ENCODE measurements at places on chromosomes 3 and 15.

DNA sequence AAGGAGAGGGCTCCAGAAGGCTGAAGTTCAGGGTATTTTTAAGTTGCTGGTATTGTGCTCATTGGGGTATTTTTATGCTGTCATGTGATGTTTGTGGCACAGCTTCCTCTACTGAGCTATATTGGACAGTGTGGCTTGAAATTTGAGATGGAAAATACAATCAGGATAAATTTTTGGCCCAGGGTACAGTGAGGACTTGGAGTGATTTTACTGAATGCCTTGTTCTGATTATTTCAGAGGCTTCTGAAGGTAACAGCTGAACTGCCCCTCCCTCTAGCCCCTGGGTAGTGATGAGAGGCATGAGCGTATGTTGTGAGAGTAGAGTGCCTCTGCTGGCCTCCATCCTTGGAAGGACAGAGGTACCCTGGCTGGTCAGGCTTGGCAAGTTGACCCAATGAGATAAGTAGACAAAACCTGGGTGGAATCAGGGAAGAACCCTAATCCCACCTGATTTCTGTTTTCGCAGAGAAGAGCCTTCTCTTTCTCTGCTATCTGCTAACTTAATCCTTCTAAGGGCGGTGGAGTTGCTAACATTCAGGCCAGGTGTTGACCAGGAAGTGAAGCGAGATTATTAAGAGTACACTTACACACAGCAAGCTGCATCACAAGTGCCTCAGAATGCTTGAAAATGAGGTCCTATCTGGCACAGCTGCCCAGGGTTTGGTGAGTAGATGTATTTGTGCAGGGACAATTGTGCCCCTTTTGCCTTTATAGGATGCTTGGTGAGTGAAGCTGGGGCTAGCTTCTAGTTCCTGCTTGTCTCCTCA, 98.1 kb upstream of the CLSTN2 start:
- no peak for DNase-seq

DNA sequence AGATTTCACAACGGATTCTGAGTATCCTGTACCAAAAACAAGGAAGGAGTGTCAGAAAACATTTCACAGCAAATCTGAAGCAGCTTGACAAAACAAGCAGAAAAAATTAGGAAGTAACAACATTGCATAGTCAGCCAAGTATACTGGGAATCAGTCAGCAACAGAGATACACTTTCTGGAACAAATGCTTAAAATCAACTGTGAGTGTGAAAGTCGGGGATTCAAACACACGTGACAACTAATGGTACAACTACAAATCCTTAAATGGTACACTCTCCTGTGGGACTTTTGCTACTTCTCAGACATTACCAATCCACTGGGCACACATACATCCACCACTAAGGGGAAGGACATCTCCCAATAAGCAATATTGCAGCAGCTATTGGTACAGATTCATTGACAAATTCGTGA, 296.6 kb upstream of the MME start:
- no peak for DNase-seq

DNA sequence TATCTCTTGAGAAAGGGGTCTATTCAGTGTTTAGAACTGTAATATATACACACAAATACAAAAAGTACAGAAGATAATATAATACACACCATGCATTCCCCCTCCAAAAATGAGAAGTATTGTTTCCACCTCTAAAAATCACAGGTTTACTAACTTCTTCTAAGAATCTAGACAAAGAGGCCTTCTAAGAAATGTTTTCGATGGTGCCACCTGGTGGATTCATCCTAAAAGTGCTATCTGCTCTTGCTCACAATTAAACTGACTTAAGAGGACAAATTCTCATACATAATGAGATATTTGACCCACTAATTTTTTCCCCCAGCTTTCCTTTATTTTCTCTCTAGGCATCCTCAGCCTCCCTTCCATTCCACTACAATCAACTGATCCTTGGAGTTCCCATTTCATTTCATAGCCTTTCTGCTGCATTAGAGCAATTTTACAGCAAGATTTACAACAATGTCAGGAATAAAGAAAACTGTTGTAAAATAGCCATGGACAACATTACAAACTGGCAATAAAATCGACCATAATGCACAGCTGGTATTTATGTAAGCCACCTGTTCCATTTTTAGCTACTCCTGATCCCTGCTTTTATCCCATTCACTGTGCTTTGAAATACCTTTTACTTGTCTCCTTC, 124.6 kb downstream of the ARRDC4 start:
- DNase-seq = peak; percentile 56

DNA sequence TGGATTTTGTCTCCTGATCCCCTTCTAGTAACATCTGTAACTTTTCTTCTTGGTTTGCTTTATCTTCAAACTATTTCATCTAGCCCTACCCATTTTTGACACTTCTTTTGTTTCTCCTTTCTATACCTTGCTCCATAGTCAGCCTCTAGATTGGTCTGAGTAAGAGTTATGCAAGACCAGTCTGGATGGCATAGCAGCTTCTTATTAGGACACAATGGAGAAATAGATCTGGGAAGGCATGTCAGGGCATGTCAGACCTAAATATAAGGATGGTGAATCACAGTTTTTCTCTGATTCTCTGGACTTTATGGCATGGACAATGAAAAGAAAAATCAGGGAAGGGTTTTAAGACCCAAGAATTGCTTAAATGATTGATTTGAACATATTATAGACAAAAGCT, 452.5 kb downstream of the RAP2B start:
- DNase-seq = peak; percentile 10

DNA sequence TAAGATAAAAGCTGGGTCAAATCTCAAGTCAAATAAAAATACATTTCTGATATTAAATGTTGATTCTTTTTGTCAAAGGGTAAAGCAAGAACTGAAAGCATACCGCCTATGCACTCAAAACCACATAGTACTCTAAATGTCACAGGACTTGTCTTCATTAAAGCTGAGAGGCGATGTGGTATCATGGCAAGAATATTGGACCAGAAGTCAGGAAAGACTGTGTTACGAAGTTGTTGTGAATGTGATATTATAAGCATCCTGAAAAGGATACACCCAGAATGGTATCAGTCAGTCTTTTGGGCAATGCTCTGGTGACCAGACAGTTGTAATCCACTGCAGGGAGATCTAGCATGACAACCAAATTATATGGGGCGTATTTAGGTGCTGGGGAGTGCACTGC, 33.8 kb downstream of the TIGIT start:
- DNase-seq = no peak

GRCh38 chr3:109643590-109643989, 306.2 kb upstream of the DPPA4 start:
- DNase-seq = peak; percentile 67

GRCh38 chr3:66208189-66208588, 12.6 kb upstream of the SLC25A26 start:
- no peak for DNase-seq

DNA sequence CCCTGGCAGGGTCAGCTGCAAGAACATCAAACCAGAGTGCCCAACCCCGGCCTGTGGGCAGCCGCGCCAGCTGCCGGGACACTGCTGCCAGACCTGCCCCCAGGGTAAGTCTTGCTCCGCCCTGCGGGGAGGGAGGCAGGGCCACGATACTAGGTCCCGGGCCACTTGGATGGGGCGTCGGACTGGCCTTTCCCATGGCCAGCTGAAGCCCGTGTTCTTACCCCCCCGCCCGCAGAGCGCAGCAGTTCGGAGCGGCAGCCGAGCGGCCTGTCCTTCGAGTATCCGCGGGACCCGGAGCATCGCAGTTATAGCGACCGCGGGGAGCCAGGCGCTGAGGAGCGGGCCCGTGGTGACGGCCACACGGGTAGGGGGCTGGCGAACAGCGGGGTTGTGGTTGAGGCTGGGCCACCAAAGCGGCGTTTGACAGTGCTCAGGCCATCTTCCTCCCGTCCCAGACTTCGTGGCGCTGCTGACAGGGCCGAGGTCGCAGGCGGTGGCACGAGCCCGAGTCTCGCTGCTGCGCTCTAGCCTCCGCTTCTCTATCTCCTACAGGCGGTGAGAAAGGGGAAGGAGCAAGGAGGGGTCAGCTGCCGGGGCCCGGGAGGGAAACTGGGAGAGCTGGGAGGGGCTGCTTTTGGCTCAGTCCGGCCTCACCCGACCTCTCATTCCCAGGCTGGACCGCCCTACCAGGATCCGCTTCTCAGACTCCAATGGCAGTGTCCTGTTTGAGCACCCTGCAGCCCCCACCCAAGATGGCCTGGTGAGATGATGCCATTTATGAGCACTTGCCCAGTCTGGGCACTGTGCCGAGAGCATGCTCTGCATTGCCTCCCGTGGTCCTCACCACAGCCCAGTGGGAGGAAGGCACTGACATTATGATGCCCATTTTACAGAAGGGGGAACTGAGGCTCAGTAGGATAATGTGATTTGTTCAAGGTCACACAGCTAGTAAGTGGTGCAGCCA, 1.7 kb downstream of the CHRD start:
- DNase-seq = no peak

DNA sequence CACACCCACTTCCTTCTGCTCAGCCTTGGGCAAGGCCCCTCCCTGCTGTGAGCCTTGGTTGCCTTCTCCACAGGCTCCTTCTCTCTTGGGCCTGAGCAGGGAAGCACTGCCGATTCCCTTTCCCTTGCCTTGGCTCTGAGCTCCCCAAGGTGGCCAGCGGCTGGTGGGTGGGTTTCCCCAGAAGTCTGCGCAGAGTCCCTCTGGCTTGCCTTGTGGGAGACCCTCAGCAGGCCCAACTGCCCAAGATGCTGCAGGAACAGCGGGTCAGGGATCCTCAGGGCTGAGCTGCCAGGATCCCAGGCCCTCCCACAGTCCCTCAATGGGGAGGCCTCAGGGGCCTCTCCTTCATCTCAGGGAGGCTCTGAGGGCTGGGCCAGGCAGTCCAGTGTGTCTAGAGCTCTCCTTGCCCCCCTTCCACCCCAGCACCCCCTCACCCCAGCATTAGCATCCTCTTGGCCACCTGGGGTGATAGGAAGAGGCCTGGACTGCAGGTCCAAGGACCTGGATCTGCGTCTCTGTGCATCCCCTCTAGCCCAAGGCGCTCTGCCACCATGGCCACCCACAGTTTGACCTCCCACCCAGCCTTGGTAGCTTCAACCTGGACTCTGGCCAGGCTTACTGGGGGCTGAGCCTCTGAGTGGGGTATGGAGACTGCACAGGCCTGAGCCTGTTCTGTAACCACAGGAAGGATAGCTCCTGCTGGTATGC, 68.6 kb downstream of the EXOG start:
- DNase-seq = no peak

- DNase-seq = no peak
Observed at GRCh38 chr15:89089316-89090230, 1.3 kb downstream of the ABHD2 start.

DNA sequence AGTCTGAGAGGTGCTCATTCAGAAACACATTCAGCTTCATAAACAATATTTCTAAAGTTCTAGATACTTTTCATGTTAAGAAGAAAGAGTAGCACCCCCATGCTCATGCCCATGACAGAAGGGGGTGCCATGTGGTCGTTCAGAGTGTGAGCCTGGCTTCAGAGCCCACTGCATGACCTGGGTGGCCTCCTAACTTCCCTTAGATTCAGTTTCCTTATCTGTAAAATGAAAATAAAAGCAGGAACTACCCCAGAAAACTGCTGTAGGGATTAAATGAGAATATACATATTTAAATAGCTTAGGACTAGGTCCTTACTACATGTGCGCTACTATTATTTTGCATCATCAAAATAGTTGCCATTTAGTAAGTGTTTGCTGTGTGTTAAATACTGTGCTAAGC, 69.2 kb downstream of the ABHD5 start:
- DNase-seq = no peak

DNA sequence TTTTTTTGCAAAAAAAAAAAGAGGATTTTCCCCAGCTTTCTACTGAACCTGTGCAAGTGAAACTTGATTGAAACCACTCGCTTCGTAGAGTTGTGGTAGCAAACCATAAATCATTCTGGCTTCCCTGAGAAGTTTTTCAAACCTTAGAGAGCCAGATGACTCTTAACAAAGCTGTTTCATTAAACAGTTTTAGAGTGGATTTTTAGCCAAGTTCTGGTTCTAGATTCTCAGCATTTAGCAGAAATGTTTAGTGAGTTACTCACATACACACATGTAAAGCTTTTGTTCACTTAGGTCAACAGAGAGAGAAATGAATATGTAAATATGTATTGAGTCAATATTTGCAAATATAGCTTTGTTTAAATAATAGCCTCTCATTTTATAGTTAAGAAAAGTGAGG, 18.1 kb upstream of the CCR9 start:
- no peak for DNase-seq

- no peak for DNase-seq
Observed at GRCh38 chr15:88155310-88155709, 101.2 kb downstream of the NTRK3 start.

- no peak for DNase-seq
Observed at GRCh38 chr15:92158426-92158825, 235.3 kb upstream of the ST8SIA2 start.

GRCh38 chr15:89810837-89811236, 3.8 kb downstream of the ANPEP start:
- DNase-seq = no peak

DNA sequence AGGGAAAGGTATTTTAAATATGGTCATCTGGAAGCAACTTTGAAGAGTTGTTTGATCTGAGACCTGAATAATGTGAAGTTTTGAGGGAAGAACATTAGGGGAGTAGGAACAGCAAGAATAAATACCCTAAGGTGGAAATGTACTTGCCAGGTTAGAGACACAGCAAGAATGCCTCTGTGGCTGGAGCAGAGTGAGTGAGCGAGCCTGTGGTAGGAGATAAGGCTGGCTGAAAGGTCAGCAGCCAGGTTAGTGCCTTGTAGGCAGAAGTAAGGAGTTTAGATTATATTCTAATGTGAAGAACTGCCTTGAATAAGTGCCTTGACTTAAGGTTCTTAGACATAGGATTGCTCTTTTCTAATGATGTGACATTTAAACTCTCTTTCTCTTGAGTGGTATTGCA, 18.3 kb downstream of the LRRC49 start:
- DNase-seq = no peak

DNA sequence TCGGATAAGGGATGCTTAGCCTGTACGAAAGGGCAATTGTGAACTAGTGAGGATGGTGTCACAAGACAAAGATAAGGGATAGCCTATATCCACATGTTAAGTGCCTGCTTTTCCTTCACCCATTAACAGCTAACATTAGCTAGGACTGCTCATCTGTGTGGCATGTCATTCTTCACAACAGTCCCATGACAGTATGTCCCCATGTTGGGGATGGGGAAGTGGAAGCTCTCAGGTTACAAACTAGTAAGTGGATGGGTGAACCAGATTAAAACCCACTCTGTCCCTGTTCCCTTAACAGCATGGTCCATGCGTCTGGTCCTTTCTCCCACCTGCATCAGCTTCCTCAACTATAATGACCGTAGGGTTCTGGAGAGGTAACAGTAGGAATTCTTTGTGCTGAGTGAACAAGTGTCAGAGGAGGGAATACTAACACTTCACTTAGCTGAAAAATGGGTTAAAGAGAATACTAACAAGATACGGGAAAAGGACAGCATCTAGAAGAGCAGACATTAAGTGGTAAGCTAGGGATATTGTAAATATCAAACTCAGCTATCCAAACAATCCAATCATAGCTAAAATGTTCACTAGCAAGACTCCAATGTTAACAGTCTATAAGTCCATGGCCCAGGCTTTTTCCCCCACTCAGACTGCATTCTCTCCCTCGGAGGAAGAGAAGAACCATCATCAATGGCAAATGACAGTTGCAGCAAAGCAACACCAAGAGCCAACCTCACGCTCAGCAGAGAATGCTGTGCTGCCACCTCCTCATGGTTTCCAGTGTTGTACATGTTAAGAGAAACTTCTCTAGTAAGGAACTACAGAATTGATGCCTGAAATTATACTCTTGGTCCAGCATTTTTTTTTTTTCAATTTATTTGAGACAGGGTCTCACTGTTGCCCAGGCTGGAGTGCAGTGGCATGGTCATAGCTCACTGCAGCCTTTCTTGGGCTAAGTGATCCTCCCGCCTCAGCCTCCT, 5.0 kb downstream of the RPLP1 start:
- no peak for DNase-seq
